Stimulated activated CD4-positive, alpha-beta T cell treated with anti-CD3 and anti-CD28 coated beads, TNF-alpha, amount 100 ng/mL, for 1 hour (primary cell): ENCODE measurements at places on chromosomes 1 and 21.

GRCh38 chr1:114054148-114054547 is 74.9 kb downstream of the OLFML3 start:
- DNase-seq = no peak

DNA sequence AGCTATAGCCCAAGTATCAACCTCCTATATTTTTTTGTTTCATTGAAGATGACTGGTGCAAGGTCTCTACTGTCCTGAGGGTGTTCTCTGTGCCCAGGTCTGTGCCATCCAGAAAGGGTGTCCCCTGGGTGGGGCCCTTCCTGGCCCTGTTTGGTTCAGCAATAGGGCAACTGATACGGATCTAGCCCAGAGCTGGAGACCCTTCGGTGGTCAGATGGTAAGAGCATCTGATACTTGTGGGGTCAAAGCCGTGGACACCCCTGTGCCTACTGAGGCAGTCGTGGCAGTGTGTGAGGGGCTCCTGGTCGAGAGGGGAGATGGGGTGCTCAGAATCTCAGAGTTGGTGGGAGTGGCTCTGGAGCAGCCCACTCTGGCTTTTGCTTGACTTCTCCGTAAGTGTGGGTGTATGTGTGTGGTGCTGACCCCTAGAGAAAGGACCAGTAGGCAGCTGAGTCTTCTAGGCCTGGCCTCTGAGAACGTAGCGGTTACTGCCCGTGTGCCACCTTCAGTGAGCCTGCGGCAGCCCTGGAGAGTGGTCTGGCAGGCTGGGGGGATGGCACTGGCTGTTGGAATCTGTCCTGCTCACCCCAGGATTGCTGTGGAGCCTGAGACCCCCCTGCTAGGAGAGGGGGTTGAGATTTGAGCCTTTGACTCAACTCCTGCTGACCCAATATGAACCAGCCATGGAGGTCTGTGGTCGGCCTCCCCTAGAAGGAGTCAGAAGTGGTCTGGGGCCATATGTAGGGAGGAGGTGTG is 2.7 kb downstream of the AMPD2 start:
- DNase-seq = no peak

DNA sequence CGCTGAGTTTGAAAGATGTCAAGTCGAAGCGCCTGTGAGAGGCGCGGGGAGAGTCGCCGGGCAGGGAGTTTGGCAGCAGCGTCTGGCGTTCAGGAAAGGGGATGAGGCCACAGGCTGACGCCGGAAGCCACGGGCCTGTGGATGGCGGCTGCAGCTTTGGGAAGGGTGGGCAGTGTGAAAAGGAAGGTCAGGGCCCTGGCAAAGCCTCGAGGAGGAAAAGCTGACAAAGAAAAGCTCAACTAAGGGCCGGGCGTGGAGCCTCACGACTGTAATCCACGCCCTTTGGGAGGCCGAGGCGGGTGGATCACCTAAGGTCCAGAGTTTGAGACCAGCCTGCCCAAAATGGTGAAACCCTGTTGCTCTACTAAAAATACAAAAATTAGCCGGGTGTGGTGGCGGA is 25.2 kb upstream of the COX20 start:
- DNase-seq = no peak

DNA sequence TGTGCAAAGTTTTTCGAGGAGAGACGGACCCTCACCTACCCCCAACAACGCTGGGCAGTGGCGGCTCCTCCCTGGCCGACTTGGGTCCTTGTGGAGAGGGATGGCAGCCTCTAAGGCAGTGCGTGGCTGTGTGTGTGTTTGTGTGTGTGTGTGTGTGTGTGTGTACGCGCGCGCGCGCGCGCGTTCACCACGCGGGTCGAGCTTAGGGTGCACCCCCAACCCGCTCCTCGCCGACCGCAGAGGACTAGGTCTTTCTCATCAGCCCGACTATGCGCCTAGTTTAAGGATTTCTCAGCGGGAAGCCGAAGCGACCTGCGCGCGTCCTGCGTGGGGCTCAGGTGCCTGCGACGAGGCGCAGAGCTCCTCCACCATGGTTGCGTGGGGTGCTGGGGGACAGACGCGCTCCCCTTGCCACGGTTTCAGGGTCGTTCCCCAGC is 940 bp downstream of the SOX13 start:
- DNase-seq = no peak

GRCh38 chr1:198498103-198498385 is 42.4 kb downstream of the ATP6V1G3 start:
- no peak for DNase-seq

DNA sequence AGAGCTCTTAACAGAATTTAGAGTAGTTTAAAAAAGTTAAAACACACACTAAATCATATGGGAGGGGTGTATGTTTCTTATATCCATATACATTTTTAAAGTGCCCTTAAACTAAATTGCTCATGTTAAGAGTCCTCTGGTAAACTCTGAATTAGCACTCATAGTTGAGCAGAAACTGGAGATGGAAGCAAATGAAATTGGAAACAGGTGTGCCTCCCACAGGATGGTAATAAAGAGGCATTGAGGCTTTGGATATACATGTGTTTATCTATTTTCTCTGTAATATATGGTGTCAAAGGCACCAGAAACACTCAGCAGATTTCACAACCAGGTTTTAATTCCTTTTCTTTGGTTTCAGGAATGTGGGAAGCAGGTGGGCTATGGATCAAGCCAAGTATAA is 188.6 kb downstream of the HS2ST1 start:
- DNase-seq = no peak

DNA sequence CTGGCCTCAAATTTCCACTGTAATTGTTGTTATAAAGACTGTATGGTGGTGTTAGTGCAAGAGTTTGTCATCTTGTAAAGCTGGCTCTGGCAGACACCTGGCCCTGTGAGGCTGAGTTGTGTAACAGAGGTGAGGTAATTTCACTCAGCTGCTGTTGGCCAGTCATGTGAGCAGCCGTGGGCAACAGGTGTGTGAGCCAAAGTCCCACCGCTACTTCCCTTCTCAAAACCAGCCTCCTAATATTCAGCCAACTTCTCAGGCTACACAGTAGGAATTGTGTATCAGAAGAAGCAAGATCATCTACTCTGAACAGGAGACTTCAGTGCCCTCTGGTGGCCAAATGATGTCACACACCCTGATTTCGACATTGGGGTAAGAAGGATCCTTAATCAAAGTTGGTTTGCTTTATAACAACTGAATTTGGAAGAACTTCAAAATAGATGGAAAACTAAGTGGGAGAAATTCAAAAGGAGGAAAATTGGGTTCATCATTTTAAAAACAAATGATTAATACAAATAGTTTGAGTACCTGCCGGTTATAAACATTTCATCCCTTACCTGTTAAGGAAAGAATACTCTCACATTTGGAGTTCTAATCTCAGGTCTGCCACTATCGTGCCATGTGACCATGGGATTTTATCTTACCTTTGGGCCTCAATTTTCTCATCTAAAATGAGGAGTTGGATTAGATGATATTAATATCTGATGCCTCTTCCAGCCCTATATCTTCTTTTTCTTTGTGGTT is 2.6 kb upstream of the CREG1 start:
- peak; percentile 59 for DNase-seq

DNA sequence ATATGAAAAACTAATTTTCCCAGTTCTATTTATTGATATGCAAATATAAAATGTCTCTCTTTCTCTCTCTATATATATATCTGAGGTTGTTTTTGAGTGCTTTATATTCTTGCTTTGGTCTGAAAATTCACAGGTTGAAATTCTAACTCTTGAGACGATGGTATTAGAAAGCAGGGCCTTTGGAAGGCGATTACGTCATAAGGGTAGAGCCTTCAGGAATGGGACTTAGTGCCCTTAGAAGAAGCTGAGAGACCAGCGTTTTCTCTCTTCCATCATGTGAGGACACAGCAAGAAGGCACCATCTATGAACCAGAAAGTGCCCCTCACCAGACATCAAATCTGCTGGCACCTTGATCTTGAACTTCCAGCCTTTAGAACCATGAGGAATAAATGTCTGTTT is 57.4 kb upstream of the PAXBP1 start:
- DNase-seq = no peak

DNA sequence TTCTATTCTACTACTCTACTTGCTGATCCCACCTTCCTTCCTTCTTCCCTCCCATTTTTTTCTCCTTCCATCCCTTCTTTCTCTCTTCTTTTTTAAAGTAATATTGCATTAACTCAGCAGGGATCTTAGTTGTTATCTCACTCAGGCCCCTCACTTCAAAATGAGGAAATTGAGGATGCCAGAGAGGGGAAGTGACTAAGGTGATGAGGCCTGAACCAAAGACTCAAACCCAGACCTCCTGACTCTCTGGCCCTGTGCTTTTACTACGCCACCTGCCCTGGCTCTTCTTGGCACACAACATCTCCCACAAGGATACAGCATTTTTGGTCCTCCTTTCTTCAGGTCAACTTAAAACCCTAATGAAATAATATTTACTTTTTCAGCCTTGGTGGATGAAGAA is 151.7 kb upstream of the ZNF648 start:
- DNase-seq = no peak

DNA sequence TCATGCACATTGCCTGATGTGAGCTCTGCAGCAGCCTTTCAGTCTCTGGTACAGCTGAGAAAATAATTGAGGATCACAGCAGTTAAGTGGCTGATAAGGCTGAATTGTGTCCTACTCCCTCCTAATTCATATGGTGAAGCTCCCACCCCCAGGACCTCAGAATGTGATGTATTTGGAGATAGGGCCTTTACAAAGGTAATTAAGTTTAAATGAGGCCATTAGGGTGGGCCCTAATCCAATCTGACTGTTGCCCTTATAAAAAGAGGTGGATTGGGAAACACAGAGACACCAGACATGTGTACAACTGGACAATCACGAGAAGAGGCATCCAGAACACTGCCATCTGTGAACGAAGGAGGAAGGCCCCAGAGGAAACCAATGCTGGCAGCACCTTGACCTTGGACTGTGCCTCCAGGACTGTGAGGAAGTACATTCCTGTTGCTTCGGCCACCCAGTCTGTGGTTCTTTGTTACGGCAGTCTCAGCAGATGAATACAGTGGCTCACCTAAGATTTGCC is 148.1 kb downstream of the TRABD2B start:
- no peak for DNase-seq

- DNase-seq = no peak
These were observed 36.9 kb upstream of the KCNE1 start for GRCh38 chr21:34548781-34549376.

DNA sequence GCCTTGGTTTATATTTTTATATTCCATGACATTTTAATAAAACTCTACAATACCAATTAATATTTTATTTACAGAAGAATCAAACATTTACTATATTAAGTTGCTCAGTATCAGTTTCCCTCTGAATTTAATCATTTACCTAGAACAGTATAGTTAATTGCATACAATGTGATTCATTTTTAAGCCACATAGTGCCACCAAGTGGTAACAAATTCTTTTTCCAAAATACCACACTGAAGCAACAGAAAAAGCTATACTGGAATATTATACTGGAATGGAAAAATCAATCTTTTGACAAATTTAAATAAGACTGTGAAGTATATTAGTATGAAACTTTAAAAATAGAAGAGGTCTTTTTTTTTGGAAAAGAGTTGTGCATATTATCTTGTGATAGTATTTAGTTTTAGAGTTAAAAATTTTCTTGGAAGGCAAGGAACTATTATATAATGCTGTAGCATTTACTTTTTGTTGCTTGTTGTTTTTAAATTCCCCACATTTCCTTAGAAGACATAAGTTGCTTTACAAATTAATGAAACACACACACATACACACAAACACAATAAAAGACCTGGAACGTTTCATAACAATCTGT is 57.3 kb downstream of the ZNF644 start:
- no peak for DNase-seq

GRCh38 chr1:33295023-33295422 is 25.9 kb downstream of the A3GALT2 start:
- DNase-seq = no peak

DNA sequence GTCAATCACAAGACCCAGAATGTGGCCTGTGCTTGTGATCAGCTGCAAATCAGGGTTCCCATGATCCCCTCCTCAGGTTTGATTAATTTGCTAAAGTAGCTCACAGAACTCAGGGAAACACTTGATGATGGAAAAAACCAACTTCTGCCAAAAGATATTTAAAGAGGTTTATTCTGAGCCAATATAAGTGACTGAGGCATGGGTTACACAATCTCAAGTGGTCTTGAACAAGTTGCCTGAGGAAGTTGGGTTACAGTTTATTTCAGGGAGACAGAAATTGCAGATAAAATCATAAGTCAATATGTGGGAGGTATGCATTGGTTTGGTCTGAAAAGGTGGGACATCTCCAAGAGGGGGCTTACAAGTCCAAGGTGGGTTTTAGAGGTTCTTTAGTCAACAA is 243.1 kb downstream of the S1PR1 start:
- no peak for DNase-seq

GRCh38 chr21:43703035-43703880 is 15.7 kb upstream of the PDXK start:
- no peak for DNase-seq

GRCh38 chr1:174266476-174266875 is 107.2 kb downstream of the RABGAP1L start:
- no peak for DNase-seq

DNA sequence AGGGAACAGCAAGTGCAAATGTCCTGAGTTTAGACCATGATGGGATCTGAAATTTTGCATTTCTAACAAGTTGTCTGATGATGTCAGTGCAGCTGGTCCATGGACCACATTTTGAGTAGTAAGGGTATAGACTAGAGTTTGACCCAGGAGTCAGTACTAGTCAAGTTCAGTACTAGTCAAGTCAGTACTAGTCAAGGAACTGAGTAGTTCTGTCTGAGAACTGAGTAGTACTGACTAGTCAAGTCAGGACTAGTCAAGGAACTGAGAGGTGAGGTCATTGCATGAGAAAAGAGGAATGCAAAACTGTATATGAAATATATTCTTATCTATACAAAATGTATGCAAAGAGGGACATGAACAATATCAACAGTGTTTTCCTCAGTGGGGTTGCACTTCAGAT is 34.1 kb downstream of the TSEN15 start:
- DNase-seq = no peak

- DNase-seq = no peak
These were observed 220.3 kb upstream of the TNR start for GRCh38 chr1:175963740-175964139.

DNA sequence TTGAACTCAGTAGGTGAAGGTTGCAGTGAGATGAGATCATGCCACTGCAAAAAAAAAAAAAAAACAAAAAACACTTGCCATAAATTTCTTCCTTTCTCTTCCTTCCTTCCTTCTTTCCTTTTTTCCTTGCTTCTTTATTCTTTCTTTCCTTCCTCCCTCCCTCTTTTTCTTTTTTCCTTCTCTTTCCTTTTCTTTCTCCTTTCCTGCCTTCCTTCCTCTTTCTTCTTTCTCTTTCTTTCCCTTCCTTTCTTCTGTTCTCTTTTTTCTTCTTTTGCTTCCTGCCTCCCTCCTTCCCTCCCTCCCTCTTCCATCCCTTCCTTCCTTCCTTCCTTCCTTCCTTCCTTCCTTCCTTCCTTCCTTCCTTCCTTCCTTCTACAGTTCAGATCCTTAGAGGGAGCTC is 71.2 kb downstream of the LYPLAL1 start:
- no peak for DNase-seq

DNA sequence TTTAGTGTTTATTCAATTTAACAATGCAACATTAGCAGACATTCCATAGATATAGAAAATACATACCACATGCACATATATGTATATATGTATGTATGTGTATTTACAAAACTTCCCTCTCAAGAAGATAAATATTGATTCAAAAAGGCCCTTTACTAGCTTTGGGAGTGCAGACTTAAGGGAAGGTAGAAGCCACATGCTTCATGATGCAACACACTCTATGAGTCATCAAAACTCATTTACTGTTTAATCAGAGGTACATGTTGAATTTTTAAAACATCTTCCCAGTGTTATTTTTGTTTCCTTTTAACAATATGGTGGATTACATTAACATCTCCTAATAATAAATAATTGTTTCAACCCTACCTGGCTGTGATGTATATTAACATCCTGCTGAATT is 61.4 kb upstream of the KIRREL1 start:
- no peak for DNase-seq
